ENCODE measurements at places on chromosomes 5 and 9. TPM values are rescaled to one million over a fixed set of nuclear protein-coding genes. Genes with fewer than 3 reads are reported as not detected.

GRCh38 chr5:73096239-73096575 is 24.2 kb upstream of the TMEM171 start:
- no peak for DNase-seq
- no peak overlapping the region for H3K4me3 ChIP-seq
- H3K4me1 ChIP-seq: peaks cover 11% of the 10 kb centered on the region
- no peaks in the 10 kb centered on the region for H3K36me3 ChIP-seq
- H3K27me3 ChIP-seq: no peaks in the 10 kb centered on the region

- H3K4me1 ChIP-seq: no peaks in the 10 kb centered on the region
- DNase-seq: no peak
- H3K27ac ChIP-seq: no peak overlapping the region
- H3K36me3 ChIP-seq: no peaks in the 10 kb centered on the region
- H3K27me3 ChIP-seq: no peaks in the 10 kb centered on the region
These were observed 41.6 kb upstream of the EXOC3 start for GRCh38 chr5:401146-402034.

GRCh38 chr9:93510041-93510440 is 56.7 kb upstream of the FAM120AOS start:
- H3K4me1 ChIP-seq: no peaks in the 10 kb centered on the region
- H3K4me3 ChIP-seq: no peak overlapping the region
- H3K27me3 ChIP-seq: no peaks in the 10 kb centered on the region
- H3K36me3 ChIP-seq: no peaks in the 10 kb centered on the region
- peak overlapping the region; percentile 53 for H3K27ac ChIP-seq

- H3K27me3 ChIP-seq: no peaks in the 10 kb centered on the region
- H3K4me1 ChIP-seq: no peaks in the 10 kb centered on the region
- H3K36me3 ChIP-seq: no peaks in the 10 kb centered on the region
- H3K4me3 ChIP-seq: peak overlapping the region; percentile 68
- DNase-seq: no peak
These were observed 947 bp upstream of the MARCHF3 start for GRCh38 chr5:127031147-127031862.

- no peak overlapping the region for H3K4me3 ChIP-seq
- no peak for DNase-seq
- no peaks in the 10 kb centered on the region for H3K27me3 ChIP-seq
- no peaks in the 10 kb centered on the region for H3K4me1 ChIP-seq
- no peaks in the 10 kb centered on the region for H3K36me3 ChIP-seq
These were observed 268.9 kb upstream of the PDE4D start for GRCh38 chr5:60162441-60162840.

The OR1J2 gene
- not detected for total RNA-seq

DNA sequence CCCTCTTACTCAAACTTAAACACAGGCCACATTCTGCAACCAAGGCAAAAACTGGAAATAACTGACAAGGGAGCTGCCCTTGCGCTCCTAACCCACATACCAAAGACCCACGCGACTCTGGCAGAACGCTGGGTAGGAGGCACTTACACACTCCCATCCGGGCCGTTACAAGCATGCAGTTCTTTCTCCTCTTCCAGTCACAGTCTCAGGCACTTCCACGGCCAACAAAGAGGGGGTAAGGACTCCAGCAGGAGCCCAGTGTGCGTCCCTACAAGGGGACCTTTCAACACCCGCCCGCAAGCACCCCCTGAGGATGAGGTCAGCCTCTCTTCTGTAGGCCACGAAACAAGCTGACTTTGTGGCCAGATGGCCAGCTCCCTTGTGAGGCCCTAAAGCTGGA is 57.4 kb downstream of the SERINC5 start:
- peaks cover 3% of the 10 kb centered on the region for H3K36me3 ChIP-seq
- no peak for DNase-seq
- H3K4me1 ChIP-seq: peaks cover 38% of the 10 kb centered on the region
- no peaks in the 10 kb centered on the region for H3K27me3 ChIP-seq
- H3K4me3 ChIP-seq: no peak overlapping the region

The SNCAIP gene
- 1.0 TPM for total RNA-seq

GRCh38 chr5:141692919-141693725 is 11.1 kb upstream of the ARAP3 start:
- no peak overlapping the region for H3K27ac ChIP-seq
- H3K27me3 ChIP-seq: no peaks in the 10 kb centered on the region
- DNase-seq: no peak
- no peak overlapping the region for H3K4me3 ChIP-seq

- H3K27ac ChIP-seq: peak overlapping the region; percentile 90
- no peak for DNase-seq
- peaks cover 1% of the 10 kb centered on the region for H3K36me3 ChIP-seq
These were observed 261.5 kb downstream of the FANCC start for GRCh38 chr9:95055851-95056551.

DNA sequence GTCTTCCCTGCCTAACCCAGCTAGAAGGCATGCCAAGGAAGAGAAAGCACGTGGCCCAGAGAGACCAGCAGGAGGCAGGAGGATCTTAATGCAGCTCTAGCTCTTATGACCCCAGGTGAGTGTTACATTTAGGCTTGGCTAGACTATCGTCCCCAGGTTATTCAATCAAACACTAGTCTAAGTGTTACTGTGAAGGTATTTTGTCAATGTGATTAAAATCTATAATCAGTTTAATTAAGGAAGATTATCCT is 483.7 kb downstream of the BNC2 start:
- DNase-seq: no peak
- no peaks in the 10 kb centered on the region for H3K4me1 ChIP-seq
- no peaks in the 10 kb centered on the region for H3K27me3 ChIP-seq
- H3K36me3 ChIP-seq: no peaks in the 10 kb centered on the region
- no peak overlapping the region for H3K4me3 ChIP-seq

- DNase-seq: no peak
- H3K27me3 ChIP-seq: no peaks in the 10 kb centered on the region
- no peaks in the 10 kb centered on the region for H3K4me1 ChIP-seq
- H3K36me3 ChIP-seq: no peaks in the 10 kb centered on the region
These were observed 96.1 kb downstream of the OTULIN start for GRCh38 chr5:14760548-14761002.

DNA sequence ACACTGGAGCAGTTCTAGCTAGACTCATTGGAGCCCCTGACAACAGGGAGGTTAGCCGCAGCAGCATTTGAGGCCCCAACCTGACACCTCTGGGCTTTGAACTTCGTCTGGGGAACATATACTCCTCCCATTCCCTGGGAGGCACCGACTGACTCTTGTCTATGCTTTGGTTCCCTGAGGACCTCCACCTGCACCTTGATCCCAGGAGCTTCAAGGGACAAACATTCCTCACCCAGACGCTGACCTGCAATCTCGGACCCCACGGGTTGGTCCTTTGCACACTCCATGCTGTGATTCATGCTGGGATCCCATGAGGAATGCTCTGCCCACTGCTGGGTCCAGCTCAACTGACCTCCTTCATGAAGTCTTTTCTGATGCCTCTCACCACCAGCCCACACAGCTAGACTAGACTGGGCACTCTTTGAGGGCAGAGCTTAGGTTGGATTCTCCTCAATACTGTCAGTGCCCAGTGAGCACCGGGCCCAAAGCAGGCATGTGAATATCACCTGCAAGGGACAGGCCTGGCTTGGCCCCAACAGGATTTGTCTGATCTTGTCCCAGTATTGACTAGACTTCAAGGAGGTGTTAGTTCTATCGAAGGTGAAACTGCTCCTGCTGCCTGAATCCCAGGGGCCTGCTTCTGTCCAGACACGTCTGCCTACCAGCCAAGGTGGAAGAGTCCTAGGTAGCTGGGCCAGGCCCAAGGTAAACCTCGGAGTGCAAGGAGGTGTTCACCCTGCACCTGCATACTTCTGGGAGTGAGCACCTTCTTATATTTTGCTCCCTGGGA is 51.8 kb upstream of the ZBTB43 start:
- no peak overlapping the region for H3K4me3 ChIP-seq
- H3K27ac ChIP-seq: no peak overlapping the region
- no peaks in the 10 kb centered on the region for H3K27me3 ChIP-seq
- no peak for DNase-seq
- no peaks in the 10 kb centered on the region for H3K36me3 ChIP-seq
- H3K4me1 ChIP-seq: peaks cover 7% of the 10 kb centered on the region

- H3K36me3 ChIP-seq: no peaks in the 10 kb centered on the region
- DNase-seq: no peak
- H3K27ac ChIP-seq: no peak overlapping the region
- H3K4me3 ChIP-seq: no peak overlapping the region
- H3K4me1 ChIP-seq: peaks cover 9% of the 10 kb centered on the region
- H3K27me3 ChIP-seq: no peaks in the 10 kb centered on the region
These were observed 71.3 kb downstream of the PPARGC1B start for GRCh38 chr5:149801307-149801990.

DNA sequence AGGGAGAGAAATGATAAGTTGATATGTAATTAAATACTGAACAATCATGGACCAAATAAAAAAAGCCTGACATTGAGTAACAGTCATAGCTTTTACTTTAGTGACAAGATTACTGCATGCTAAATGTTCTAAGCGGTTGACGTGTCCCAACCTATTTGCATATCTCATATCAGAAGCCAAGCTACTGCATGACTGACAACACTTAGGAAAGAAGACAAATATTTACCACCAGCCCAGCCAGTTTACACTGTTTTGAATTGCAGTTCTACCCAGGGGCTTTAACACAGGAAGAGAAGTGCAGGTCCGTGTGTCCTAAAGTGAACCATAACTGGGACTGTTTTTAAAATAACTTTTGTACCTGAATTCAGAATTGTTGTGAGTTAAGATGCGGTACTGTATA is 219.9 kb downstream of the PRDM9 start:
- H3K36me3 ChIP-seq: no peaks in the 10 kb centered on the region
- H3K27ac ChIP-seq: no peak overlapping the region
- DNase-seq: peak; percentile 31
- no peaks in the 10 kb centered on the region for H3K27me3 ChIP-seq

The RAPGEF6 gene
- 17.4 TPM for total RNA-seq

DNA sequence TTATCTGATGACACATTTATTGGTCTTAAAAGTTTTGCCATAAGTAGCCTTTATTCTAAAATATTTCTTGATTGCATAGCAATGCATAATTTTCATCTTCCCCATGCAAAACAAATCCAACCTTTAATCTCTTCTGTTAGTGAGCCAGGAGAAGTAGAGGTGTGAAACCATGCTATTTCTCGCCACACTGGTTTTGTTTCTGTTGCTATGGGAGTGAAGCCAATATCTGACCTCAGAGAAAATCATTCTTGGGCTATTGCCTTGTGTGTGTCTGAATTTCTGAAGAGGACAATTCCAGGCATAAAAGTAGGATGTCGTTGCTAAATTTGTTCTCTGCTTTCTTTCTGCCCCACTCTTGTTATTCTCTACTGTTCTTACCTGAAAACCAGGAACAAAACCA is 183.6 kb downstream of the PTTG1 start:
- H3K27me3 ChIP-seq: no peaks in the 10 kb centered on the region
- H3K4me1 ChIP-seq: no peaks in the 10 kb centered on the region
- DNase-seq: no peak
- H3K4me3 ChIP-seq: no peak overlapping the region
- H3K36me3 ChIP-seq: no peaks in the 10 kb centered on the region
- no peak overlapping the region for H3K27ac ChIP-seq

The CARTPT gene
- total RNA-seq: not detected

The CCDC183 gene
- total RNA-seq: 4.2 TPM

The ACER2 gene
- 2.5 TPM for total RNA-seq
